Stimulated activated CD4-positive, alpha-beta T cell treated with anti-CD3 and anti-CD28 coated beads, Interleukin-1b, Interleukin-23, amount 100 ng/mL, for 24 hours (primary cell): ENCODE measurements at places on chromosomes 11 and 22.

- no peak for DNase-seq
These were observed 2220.7 kb upstream of the RAG2 start for GRCh38 chr11:38818720-38819119.

DNA sequence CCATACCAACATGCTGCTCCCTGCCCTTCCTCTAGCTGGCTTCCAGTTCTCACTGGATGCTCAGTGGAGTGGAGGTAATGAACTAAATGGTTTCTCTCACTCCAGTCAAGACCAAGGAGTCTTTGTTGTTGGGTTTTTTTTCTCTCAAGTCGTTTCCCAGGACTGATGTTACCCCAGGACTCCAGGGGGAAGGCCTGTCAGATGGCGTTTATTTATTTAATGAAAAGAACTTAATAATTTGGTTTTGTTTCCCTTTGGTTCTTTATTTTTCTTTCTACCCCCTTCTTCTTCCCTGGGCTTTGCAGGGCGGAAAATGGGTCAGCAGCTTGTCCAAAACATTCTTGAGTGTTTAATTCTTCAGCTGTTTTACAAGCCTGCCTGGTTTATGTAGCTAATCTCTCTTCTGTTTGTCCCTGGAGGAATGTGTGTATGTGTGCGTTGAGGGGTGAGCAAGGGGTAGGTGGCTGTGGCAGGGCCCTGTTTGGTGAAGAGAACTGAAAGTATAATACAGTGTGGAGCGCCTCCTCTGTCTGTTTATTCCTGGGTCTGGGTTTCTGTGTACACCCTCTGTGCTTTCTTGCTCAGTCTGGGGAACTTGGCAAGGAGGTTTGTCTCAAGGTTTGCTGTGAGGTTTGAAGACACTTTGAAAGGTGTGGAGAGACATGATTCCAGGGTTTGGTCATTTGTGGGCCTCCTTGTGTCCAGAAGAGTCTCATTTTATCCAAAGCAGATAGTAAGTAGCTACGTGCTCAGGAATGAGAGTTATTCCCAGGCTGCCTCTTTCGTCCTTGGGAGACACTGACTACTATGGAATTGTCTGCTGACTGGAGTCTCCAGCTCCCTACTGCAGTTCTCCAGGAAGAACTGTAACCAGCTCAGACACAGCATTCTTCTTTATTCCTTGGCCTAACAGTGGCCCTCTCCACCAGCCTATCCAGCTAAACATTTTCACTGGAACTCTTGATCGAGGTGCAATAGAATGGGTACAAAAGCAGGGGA is 175.5 kb downstream of the ADAMTS15 start:
- DNase-seq = no peak

DNA sequence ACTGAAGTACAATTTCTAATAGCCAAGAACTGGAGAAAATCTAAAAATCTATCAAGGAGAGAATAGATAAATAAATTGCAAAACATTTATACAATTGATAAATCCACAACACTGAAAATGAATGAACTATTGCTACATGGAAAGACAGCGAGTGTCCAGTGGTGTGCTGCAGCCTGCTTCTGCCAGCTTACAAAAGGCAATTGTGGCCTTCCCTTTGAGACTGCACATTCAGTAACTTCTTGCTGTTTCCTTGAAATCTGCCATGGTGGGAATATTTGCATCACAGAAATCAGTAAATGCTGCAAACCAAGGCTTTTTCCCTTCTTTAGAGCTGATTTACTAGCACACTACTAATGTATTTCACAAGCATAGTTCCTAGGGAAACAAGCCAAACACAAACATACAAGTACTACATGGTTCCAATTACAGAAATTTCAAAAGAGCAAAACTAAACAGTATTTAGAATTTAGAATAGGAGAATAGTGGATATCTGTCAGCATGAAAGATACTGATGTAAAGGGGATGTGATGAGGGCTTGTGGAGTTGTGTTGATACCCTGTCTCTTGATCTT is 76.9 kb upstream of the TRIM77 start:
- no peak for DNase-seq

GRCh38 chr11:122642971-122643370 is 12.6 kb upstream of the UBASH3B start:
- DNase-seq = no peak
